ENCODE measurements at places on chromosomes 16 and 17.

GRCh38 chr16:64051824-64052223 is 1070.0 kb downstream of the CDH11 start:
- DNase-seq, result no peak

DNA sequence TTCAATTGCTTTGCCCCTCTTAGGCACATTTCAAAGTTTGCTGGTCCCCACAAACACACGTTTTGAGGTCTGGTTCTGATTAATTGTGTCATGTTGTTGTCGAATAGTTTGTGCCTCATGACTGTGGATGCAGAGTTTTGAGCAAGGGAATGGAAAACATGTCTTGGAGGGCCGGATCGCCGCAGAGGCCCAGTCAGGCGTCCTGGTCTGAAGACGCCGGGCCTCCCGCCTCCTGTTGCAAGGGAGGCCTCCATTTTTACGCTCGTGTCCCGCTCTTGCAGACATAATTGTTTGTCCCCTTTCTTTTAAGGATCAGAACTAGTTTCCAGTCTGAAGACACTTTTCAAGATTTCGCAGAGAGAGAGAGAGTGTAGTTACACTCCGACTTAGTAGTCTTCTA is 3.2 kb downstream of the NTN1 start:
- DNase-seq, result no peak

DNA sequence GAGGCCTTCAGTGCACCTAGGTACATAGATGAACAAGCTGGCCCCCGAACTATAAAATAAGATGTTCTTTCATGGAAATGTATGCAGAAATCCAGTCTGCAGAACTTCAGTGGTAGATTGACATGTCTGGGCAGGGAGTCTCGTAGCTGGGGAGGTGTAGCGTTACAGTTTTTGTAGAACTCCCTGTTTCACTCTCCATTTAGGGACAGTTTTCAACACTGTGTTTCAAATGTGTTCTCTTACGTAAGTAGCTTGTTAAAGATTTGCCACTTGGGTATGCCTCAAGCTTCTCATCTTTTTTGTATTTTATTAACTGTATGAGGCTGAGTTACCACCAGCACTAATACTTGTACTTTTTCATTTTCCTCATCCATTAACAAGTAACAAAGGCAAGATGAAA is 46.6 kb downstream of the PLD6 start:
- DNase-seq, result no peak

GRCh38 chr17:6551356-6551755 is 5.0 kb downstream of the PITPNM3 start:
- DNase-seq, result no peak

DNA sequence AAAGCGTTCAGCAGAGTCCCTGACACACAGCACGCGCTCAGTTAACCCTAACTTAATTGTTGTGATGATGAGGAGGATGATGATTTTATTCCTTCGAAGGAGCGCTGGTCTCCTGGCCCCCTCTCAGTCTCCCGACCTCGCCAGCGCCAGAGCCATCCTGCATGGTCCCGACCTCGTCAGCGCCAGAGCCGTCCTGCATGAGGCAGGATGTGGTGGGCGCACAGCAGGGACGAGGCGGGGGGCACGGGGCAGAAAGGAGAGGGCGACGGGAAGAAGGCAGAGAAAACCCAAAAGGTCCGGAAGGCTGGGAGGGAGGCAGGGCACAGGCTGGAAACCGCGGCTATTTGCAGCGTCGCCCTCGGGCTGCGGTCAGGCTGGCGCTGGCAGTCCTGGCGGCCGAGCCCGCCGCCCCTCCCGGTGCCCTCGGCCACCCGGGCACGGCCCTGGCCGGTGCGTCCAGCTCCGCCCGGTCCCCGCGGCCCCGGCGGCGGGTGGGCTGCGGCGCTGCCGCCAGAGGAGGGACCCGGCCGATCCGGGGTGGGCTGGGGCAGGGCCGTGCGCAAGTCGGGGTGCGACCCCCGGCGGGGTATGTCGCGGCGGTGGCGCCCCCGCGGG is 3.0 kb upstream of the TAC4 start:
- DNase-seq, result no peak

GRCh38 chr17:76635039-76635438 is 8.5 kb downstream of the ST6GALNAC1 start:
- DNase-seq, result no peak

DNA sequence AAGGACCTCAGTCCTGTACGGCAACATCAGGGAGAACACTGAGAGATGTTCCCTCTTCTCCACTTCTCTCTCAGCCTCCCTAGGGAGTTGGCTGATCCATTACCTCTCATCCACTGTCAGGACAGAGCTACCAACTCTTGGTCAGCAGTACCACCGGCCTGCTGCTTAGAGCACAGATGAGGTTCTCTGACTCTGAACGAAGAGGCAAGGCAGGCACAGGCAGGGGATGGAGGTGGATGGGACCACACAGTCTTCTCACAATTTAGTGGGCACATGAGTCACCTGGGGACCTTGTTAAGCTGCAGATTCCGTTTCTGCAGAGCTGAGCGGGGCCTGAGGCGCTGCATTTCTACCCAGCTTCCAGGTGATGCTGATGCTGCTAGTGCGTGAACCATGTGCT is 128.6 kb upstream of the CCL2 start:
- no peak for DNase-seq

- DNase-seq, result no peak
Measured at GRCh38 chr16:82082543-82083244, 47.6 kb downstream of the HSD17B2 start.

GRCh38 chr16:4606354-4606753 is 8.3 kb downstream of the UBALD1 start:
- DNase-seq, result no peak

- DNase-seq, result no peak
Measured at GRCh38 chr16:680625-680945, 375 bp downstream of the STUB1 start.

- DNase-seq, result no peak
Measured at GRCh38 chr16:56657555-56658326, at the start of gene MT1F. MT1F (plus strand) TSS chr16:56657959; CDS start chr16:56658059, 100 bp downstream.

GRCh38 chr17:17201907-17202306 is 4.2 kb downstream of the PLD6 start:
- DNase-seq, result no peak

DNA sequence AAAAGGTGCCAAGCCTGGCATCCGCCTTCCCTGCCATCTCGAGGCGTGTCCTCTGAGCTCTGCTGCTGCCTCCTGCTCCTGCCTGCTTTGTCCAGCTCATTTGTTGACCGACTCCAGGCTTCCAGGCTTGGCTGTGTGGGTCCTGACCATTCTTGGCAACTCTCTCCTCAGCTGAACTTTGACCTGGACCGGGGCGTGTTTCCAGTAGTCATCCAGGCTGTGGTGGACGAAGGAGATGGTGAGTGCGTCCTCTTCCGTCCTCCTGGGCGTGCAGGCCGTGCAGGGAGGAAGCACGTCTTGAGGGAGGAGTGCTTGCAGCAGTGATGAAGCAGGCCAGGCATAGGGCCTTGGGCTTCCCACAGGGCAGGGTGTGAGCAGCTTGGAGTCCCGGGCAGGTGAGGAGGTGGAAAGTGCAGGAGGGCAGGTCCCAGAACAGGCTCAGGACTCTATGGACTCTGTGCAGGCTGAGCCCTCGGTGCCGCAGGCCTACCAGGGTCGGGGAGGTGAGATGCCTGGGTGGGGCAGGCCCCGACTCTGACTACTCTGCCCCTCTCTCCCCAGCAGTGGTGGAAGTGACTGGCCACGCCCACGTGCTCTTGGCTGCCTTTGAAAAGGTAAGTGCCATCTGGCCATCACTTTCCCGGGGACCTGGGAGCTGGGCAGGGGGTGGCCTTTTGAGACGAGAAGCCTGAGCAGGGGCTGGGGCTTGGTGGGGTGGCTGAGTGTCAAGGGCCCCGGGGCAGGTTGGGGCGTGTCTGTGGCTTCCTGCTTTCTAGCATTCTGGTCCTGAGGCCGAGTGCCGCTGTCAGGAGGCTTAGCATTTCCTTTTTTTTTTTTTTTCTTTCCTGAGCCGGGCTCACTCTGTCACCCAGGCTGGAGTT is 28.6 kb upstream of the NUDT16L1 start:
- DNase-seq, result peak; percentile 37

GRCh38 chr16:48160575-48160974 is 4.8 kb upstream of the ABCC12 start:
- no peak for DNase-seq

GRCh38 chr16:68246121-68246520 is 948 bp downstream of the PLA2G15 start:
- DNase-seq, result no peak

DNA sequence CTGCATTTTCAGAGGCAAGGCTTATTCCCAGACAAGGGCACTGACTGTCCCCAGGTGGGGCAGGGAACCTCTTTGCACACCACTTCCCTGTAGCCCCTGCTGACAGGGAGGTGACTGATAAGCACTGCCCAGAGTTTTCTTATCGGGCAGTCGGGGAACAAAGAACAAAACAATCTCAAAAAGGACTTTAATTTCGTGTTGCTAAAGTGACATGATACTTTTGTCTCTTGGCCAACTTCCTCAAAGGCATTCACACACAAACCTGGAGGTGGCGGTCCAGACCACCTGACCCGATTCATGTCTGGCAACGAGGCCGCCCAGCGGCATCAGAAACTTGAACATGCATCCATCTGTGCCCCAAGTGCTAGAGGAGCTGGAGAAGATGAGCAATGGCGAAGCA is 28.9 kb downstream of the ZDHHC7 start:
- DNase-seq, result no peak

DNA sequence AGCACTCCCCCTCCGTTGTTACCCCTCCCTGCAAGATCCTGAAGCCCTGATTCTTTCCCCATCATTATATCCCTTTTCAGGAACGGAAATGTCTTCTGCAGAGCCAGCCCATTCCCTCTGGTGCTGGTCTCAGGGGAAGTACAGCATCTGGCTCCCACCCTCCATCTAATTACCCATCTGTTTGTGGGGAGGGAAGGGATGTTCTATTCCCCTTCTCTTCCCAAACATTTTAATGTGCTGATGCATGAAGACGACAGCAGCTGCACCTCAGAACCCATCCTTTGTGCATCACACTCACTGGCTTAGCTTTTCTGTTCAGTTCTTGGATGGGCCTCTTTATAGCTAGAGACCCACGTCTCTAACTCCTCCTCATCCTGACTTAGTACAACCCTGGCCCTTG is 367.2 kb downstream of the CDH13 start:
- DNase-seq, result no peak

DNA sequence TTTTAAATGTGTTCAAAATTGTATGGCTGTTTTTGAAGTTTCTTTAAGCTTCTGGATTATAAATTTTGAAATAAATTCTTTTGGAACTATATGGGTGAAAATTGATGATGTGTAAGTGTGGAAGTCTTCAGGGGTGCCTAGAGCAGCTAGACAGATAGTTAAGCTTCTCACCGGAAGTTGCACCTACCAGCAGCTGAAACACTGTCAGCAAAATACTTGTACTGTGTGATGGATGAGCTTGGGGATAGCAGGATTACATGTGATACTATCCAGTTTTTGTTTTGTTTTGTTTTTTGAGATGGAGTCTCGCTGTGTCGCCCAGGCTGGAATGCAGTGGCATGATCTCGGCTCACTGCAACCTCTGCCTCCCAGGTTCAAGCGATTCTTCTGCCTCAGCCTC is 19.7 kb downstream of the RBL2 start:
- no peak for DNase-seq

- DNase-seq, result no peak
Measured at GRCh38 chr16:74224828-74225612, 71.6 kb upstream of the PSMD7 start.

DNA sequence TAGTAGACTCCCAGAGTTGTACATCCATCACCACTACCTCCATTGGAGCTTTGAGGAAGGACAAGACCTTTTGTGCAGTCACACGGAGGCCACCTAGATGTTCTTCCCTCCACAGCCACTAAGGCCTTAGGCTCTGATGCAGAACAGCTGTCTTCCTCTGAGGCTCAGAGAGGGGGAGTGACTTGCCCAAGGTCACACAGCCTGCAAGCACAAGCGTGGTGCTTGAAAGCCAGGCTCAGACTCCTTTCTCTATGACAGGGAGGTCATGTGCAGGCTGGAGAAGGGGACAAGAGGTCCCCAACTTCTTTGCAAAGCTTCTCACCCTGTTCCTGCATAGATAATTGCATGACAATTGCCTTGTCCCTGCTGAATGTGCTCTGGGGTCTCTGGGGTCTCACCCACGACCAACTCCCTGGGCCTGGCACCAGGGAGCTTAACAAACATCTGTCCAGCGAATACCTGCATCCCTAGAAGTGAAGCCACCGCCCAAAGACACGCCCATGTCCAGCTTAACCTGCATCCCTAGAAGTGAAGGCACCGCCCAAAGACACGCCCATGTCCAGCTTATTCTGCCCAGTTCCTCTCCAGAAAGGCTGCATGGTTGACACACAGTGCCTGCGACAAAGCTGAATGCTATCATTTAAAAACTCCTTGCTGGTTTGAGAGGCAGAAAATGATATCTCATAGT is 12.7 kb downstream of the SCGB1C2 start:
- DNase-seq, result no peak

- no peak for DNase-seq
Measured at GRCh38 chr16:61421111-61421510, 615.1 kb downstream of the CDH8 start.

DNA sequence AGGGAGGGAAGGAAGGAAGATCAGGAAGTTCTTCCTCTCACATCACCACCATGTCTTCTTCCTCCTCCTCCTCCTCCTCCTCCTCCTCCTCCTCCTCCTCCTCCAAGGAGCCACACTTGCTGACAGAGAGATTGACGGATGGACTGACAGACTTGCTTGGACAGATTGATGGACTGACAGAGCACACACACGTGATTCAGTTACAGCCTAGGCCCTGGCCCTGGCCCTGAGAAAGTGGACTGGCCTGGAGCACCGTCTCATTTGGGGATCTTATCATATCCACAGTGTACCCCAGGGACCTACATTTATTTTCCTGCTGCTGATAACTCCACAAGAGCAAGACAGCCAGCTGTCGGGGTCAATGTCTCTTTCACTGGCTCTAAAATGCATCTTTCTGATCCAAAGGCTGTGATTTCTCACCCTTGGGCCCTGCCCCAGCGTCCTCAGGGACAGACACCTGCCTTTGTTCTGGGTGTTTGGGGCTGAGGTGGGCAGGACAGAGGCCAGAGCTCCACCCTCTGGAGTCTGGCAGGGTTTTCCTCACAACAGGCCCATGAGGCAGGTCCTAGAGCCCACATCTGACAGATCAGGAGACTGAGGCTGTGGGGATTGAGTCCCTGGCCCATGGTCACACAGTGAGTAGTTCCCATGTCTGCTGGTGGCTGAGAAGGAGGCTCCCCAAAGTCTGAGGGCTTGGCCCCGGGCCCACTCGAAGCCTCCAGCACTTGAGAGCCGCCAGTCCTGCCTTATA is 2.3 kb upstream of the P2RX1 start:
- DNase-seq, result no peak

DNA sequence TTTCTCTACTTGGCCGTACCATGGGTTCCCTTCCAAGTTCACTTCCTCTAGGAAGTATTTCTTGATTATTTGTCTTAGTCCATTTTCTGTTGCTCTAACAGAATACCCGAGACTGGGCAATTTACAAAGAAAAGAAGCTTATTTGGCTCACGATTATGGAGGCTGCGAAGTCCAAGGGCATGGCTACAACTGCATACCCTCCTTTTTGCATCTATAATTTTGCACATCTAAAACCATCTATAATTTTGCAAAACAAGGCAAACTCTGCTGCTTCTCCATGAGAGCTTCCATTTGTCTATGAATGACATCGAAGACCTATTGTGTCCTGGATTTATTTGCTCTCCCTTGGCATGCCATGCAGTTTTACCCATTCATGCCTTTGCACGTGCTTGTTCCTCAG is 27.6 kb upstream of the RGS9 start:
- DNase-seq, result no peak

Data from activated CD8-positive, alpha-beta memory T cell treated with anti-CD3 and anti-CD28 coated beads for 48 hours (primary cell).